Pons (tissue), 1 donor: ENCODE measurements at places on chromosomes 12 and 14.

GRCh38 chr12:50715174-50715573 lies 48.7 kb upstream of the ATF1 start:
- DNase-seq, result peak; percentile 22

- peak; percentile 30 for DNase-seq
Observed at GRCh38 chr14:24430143-24430681, 458 bp downstream of the KHNYN start.

DNA sequence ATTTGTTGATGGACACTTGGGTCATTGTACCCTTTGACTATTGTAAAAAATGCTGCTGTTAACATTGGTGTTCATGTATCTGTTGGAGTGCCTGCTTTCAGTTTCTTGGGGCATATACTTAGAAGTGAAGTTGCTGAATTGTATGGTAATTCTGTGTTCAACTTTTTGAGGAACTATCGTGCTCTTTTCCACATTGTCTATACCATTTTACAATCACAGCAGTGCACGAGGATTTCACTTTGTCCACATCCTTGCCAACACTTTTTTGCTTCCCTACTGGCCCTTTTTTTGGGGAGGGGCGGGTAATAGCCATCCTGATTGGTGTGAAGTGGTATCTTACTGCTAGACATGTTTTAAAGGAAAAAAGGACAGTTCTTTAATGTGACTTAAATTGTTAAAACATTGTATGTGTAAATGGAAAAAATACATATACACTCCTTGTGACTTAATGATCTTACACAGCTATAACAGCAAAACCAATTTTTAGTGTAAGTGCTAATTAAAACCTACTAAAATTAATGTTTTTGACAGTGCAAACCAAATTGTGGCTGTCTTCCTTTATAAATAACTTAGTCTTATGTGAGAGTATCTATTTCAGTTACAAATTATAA lies 52.7 kb downstream of the WNK1 start:
- DNase-seq, result peak; percentile 27

- DNase-seq, result no peak
Observed at GRCh38 chr12:53300187-53300586, 692 bp downstream of the MYG1 start.

GRCh38 chr14:50812856-50813543 lies 18.0 kb downstream of the NIN start:
- no peak for DNase-seq

DNA sequence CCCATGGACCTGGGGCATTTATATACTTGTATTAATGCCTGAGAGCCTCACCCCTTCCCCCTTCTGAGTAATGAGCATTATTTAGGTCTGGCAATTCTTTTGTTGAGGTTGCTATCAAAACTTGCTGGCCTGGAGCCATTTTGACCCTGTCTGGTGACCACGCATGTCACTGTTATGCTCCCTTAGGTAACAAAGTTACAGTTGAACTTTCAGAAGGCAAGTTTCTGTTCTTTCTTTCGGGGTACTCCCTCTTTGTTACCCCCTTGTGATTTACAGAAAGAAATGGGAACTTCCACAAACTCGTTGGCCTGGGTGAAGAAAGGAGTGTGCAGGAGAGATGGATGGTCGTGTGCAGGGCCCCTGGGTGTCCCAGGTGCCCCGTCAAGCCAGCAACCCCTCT lies 305.4 kb downstream of the DPF3 start:
- no peak for DNase-seq
